Central memory CD4-positive, alpha-beta T cell (primary cell): ENCODE measurements at places on chromosomes 4 and X.

- DNase-seq: no peak
Measured at GRCh38 chrX:121649417-121649816, 602.0 kb downstream of the GLUD2 start.

- no peak for DNase-seq
Measured at GRCh38 chrX:134981910-134982309, 8.9 kb upstream of the SMIM10 start.

DNA sequence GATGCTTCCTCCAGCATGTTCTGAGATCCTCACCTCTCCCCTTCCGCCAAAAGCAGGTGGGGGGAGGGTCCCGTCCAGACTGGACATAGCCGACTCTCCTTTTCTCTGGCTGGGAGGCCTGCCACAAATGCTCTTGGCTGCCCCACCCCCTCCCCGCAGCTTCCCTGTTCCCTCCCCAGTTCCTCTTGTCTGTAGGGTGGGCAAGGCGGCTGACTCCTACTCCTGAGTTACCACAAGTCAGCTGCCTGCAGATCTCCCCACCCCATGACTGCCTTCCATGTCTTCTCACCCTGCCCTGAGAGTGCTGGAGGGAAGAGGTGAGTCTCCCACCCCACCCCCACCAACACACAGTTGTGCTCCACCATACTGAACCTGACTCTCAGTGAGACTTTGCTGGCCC, 2.9 kb downstream of the ATP6AP1 start:
- DNase-seq: no peak

DNA sequence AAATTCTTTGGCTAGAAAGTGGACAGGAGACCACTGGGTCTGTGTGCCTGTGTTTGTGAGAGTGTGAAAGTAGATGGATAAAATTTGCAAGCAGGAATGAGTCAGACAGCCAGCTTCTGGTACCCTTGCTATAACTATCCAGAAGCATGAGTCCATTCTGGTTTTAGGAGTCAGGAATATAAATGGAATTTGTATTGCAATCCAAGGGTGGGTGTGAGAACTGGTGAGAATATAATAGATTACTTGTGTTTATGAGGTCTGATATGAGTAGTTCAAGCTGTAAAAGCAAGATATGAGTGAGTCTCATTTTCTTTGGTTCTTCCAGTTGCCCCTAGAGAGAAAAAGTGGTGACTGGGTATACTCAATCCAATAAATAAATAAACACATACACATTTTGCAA, 212.7 kb upstream of the TAPT1 start:
- no peak for DNase-seq
